Stimulated activated naive B cell treated with anti-CD40 and anti-IgM and Interleukin-4, amounts not matched to agents 10 μg/mL and 1 μg/mL and 100 μg/mL, for 72 hours (primary cell): ENCODE measurements at places on chromosomes 4 and X.

DNA sequence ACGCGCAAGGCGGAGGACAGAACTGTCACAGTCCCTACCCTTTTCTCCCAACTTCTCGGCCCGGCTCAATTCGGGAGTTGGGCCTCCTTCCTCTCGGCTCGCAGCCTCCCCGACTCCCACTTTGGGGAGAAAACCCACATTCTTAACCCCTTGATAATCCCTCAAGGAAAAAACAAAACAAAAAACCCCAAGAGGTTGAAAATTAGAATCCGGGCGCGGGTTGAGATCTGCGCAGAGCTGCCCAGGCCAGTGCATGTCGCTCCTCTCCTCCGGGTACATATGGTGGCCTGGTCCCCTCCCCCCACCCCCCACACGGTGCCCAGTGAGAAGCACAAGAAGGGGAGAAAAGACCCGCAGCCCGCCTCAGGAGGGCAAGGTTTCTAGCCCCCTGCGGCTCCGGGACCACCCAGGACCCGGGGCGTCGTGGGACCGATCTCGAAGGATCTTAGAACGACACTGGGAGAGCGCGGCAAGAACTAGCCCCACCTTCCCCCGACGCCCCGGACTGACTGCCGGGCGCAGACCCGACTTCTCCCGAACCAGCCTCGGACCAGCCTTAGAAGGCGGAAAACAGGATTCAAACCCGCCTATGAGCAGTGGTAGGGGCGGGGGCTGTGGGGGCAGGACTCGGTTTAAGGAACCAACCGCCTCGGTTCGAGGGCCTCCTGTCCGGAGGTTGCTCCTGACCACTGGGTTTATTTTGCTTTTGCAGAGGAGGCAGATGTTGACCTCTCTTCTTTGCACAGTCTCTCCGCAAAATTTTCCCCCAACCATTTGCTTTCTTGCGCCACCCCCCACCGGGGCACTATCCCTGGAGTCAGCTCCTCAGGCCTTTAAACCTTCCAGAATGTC is 2.5 kb upstream of the PDGFRA start:
- no peak for DNase-seq

GRCh38 chr4:738781-739280 is 33.2 kb downstream of the PCGF3 start:
- DNase-seq = no peak

DNA sequence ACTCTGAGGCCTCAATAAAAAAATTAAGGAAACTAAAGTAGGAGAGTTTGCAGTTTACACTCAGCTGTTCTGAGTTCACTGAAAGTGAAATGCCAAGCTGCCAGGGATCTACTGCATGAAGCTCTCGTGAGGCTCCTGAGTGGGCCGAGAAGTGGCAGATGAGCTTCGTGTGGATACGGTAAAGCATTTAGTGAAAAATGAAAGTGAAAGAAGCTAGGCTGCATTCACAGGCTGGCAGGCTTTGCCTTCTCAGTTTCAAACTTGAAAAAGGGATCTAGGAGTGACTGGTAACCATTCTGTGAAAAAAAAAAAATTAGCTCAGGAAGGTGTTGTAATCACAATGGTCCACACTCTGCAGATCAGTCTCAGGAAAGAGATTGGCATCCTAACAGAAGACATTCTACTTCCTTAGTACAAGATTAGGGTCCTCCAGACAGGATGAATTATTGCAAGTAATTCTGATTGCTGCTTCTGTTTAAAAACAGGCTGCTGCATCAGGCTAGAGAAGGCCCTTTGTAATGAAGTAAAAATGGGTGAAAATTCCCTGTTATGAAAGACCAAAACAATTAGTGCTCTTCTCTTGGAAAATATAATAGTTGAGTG is 679.9 kb downstream of the RPA4 start:
- DNase-seq = peak; percentile 48

DNA sequence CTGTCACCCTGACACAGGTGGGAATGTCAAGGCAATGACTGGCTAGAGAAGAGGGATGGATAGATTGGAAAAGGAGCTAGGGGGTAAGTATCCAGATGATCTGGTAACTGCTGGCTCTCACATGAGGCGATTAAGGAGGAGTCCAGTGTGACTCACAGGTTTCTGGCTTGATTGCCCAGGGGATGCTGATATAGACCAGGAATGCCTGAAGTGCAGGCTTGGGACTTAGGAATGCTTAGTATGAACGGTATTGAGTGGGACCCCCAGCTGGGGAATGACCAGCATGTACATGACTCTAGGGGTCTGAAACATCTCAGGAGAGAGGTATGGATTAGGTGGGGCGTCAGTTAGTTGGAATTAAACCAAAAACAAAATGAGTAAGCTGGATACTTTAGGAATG is 65.8 kb upstream of the PRPS1 start:
- DNase-seq = no peak

DNA sequence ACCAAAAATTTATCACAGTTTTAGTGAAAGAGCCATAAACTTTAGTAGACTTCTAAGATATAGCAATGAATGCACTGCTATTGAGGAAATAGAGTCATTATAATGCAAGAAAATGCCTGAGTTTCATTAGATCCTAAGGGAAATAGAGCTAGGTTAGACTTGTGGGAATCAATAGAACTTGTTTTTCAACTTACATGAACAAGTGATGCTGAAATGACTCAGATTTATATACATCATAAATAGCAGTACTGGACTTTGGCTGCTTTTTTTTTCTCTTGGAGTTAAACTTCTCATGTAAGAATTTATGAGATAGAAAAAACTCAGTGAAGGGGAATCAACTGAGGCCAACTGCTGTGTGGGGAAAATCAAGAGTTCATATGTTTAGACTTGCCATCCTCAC is 216.5 kb upstream of the AADAT start:
- no peak for DNase-seq

GRCh38 chr4:145513020-145513621 is 31.5 kb downstream of the SMAD1 start:
- no peak for DNase-seq

DNA sequence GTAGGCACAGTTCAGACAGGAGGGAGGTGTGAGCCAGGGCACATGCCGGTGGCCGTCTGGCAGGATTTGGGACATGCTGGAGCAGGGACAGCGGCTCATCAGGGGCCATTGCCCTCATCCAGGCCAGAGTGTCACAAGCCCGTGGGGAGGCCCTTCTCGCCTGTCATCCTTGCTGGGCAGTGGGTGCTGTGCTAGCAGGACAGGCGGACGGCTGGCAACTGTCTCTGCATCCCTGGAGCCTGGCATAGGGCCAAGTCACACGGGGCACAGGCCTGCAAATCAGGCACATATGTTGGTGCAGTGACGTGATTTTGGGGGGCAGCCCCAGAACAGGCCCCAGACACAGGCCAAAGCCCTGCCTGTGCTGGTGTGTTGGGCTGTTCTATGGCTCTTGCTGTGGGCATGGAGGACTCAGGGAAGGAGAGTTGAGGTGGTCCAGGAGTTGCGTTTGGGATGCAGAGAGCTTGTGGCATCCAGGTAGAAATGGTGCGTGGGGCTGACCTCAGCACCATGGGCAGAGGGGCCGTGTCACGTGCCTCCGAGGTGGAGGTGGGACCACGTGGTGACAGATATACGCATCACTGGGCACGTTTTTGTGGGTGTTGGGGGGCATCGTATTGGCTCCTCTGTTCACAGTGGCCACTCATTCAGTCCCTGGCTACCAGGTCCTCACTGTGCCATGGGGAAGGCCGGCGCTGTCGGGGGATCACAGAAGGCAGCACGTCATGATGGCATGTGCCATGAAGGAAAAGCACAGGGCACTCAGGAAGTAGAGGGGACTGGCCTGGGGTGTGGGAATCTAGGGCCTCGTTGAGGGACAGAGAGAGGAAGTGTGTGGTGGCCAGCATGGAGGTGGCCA is 14.6 kb upstream of the MSANTD1 start:
- DNase-seq = no peak

DNA sequence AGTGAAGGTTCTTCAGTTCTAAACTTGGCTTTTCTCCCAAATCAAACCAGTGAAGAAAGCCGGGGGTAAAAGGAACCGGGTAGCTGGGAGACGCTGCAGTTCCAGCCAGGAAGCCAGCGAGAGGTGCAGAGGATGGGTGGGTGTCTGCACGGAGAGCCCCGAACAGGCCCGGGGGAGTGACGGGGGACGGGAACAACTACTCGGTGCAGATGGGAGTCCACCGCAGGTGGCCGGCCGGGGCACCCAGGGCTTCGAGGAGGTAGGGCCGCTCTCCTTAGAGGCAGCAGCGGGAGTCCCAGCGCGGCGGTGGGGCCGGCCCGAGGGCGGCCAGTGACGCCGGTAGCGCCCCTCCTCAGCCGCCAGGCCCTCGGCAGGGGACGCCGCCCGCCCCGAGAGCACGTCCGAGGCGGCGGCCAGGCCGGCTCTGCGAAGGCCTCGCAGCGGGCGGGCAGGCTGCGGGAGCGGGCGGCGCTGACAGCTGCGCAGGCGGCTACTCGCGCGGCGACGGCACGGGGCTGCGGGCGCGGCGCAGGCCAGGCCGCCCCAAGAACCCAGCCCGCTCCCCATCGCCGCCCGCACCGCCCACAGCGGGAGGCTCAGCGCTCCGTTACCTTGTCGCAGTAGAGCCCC is 449 bp downstream of the FBXL5 start:
- no peak for DNase-seq

DNA sequence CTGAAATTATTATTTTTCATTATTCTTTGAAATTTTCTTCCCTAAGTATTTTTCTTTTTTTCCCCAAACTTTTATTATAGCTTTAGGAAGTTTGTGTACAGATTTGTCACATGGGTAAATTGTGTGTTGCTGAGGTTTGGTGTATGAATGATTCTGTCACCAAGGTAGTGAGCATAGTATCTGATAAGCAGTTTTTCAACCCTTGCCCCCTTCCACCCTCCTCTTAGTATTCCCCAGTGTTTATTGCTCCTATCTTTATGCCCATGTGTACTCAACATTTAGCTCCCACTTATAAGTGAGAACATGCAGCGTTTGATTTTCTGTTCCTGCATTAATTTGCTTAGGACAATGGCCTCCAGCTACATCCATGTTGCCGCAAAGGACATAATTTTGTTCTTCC is 103.9 kb upstream of the MAGEB2 start:
- no peak for DNase-seq

DNA sequence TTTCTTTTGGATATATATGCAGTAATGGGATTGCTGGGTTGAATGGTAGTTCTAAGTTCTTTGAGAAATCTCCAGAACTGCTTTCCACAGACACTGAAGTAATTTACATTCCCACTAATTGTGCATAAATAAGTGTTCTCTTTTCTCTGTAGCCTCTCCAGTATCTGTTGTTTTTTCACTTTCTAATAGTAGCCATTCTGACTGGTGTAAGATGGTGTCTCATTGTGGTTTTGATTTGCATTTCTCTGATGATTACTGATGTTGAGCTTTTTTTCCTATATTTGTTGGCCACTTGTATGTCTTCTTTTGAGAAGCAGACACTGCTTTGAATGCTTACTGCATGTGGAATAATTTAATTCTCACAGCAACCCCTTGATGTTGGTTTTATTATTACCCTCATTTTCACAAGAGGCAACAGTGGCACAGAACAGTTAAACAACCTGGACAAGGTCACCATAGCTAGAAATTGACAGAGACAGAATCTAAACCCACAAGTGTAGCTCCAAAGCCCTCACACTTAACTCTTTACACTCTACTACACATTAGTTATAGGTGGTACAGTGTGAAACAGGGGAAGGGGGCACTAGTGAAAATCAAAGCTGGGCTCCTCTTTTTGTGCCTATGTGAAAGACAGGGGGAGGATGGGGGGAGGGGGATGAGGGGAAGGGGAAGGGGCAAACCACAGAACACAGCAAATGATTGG is 96.1 kb downstream of the REELD1 start:
- DNase-seq = no peak

DNA sequence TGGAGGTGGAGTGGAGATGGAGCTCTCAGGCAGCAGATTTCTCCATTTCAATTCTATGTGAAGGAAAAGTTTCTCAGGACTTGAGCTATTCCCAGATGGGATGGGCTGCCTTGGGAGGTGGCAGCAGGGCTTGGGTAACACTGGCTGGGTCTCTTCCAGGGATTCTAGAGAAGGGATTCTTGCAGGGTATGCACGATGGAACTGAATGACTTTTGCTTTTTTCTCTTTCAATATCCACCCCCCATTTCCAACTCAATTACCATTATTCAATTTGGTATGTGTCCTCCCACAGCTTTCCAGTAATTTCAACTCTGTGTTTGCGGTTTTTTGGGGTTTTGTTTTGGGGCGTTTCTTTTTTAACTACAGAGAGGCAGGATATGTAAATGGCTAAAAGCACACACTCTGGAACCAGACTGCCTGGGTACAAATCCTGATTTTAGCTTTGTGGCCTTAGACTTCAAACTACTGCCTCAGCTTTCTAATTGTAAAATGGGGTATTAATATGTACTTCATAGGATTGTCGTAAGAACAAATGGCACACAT is 228.8 kb downstream of the EVC2 start:
- DNase-seq = no peak
